ENCODE measurements at places on chromosomes 3 and 15. TPM values are rescaled to one million over a fixed set of nuclear protein-coding genes. Genes with fewer than 3 reads are reported as not detected.

The MAN2C1 gene
- total RNA-seq, result 63.7 TPM

The CD80 gene
- total RNA-seq, result 0.25 TPM

The TGM5 gene
- total RNA-seq, result not detected

The MASP1 gene
- 0.16 TPM for total RNA-seq

The P2RY1 gene
- 5.1 TPM for total RNA-seq

The PROS1 gene
- 2.3 TPM for total RNA-seq

The KBTBD13 gene
- not detected for total RNA-seq

The CA12 gene
- total RNA-seq, result 10.2 TPM

The RETNLB gene
- total RNA-seq, result not detected

Measured in pancreas (tissue), 10 donors.